Osteocyte (in vitro differentiated cells): ENCODE measurements at places on chromosomes 3 and 15.

DNA sequence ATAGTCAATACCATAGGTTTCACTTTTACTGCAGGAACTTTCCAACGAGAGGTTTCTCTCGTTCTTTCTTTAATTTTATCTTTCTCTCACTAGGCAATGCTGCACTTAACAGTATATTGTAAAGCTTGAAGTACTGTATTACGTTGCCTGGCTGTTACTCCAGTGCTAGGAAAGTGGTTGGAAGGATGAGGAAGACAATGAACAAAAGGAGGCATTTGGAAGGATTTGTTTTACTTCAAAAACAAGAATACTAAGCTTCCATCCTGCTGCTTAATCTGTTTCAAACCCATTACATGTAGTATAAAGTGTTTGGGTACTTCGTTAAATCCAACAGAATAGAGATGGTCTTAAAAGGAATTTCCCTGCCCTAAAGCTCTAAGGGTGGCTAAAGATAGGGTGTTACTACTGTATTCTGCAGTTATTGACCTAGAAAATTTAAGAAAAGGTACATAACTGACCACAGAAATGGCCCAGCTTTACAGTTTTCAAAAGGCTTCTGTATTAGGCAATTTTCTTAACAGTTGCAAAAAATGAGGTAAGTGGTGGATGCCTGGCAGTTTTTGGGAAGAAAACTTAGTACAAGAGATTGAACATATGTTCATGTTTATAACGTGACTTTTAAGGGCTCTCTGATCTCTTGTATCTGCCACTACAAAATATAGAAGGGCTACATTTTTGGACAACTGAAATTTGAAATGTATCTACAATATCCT is 785 bp upstream of the IFT57 start:
- DNase-seq: no peak

DNA sequence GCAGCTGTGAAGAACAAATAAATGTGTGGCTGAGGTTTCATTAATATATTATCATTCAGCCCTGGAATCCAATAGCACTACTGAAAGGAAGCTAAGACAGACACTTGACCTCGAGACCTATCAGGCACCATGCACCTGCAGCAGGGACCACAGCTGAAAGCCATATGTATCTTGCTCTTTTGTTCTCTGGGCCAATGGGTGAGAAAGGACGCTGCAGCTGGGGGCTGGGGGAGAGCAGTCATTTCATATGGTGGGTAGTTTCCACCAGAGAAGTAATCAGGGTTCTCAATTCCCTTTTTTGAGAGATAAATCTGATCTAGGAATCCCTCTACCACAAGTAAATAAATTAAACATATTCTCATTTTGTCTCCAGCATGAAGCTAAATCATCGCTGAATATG is 225.6 kb upstream of the STRIT1 start:
- DNase-seq: no peak

DNA sequence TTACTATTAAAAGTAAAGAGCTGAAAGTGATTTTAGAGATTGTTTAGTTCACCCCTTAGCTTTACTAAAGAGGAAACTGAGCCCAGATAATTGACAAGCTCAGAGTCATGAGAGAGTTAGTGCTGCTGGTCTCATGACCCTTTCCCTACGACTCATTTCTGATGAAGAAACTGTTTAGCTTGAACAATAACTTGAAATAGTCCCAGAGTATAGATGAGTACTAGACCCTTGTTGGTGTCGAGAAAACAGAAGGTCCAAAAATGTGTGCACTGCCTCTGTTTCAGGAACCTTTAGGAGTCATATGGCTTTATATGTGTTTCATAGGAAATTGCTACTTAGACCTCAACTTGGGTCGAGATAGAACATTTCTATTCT is 58.2 kb downstream of the IL16 start:
- no peak for DNase-seq

- DNase-seq: no peak
Observed at GRCh38 chr3:41684797-41685735, 276.8 kb downstream of the ULK4 start.

- no peak for DNase-seq
Observed at GRCh38 chr3:9213019-9213634, 36.3 kb downstream of the SRGAP3 start.

DNA sequence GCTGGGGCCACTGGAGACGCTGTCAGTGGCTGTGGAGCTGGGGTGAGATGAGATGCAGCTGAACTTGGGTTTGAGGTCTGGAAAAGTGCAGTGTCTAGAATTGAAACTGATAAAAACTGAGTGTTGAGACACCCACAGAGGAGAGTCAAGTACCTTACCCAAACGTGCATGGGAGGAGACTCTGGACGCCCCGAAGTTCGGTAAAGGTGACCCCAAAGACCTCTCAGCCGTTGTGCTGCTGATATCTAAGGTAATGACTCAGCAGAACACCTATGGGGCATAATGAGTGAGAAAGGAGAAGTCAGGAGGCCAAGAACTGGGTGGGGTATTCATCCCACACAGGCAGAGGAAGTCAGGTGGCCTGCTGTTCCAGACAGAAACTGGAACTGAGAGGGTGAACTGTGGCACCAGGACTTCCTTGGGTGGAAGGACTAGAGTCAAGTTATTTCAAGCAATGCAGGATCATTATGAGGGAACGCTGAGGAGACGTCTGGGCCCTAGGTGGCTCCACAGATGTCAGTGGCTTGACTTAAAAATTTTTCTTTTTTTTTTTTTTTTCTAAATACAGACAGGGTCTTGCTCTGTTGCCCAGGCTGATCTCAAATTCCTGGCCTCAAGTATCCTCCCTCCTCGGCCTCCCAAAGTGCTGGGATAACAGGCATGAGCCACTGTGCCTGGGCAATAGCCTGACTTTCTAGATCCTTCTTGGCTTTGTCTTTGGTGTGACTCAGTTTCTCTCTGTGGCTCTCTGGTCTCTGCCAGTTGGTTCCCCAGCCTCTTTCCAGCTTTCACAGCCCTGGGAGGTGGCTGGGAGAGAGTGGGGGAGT is 67.6 kb upstream of the GCNT3 start:
- DNase-seq: no peak

GRCh38 chr3:270688-271087 is 74.1 kb downstream of the CHL1 start:
- no peak for DNase-seq

GRCh38 chr15:62119874-62120273 is 45.2 kb downstream of the C2CD4B start:
- DNase-seq: no peak

GRCh38 chr3:150582620-150583019 is 20.5 kb upstream of the SELENOT start:
- DNase-seq: no peak

- DNase-seq: no peak
Observed at GRCh38 chr15:74130155-74130848, at the start of gene ISLR2. ISLR2 (plus strand) TSS chr15:74130586; CDS start chr15:74132755, 2,169 bp downstream.

DNA sequence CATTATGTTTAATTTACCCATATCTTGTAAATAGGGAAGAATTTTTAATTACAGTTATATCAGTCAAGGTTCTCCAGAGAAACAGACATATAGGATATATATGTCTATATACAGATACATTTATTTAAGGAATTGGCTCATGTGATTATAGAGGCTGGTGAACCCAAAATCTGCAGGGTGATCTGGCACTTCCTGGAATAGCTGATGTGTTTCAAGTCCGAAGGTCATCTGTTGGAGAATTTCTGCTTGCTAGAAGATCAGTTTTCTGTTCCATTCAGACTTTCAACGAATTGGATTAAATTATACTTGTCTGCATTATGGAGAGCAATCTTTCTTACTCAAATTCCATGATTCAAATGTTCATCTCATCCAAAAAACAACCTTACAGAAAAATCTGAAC is 694.6 kb upstream of the DPPA4 start:
- DNase-seq: no peak

DNA sequence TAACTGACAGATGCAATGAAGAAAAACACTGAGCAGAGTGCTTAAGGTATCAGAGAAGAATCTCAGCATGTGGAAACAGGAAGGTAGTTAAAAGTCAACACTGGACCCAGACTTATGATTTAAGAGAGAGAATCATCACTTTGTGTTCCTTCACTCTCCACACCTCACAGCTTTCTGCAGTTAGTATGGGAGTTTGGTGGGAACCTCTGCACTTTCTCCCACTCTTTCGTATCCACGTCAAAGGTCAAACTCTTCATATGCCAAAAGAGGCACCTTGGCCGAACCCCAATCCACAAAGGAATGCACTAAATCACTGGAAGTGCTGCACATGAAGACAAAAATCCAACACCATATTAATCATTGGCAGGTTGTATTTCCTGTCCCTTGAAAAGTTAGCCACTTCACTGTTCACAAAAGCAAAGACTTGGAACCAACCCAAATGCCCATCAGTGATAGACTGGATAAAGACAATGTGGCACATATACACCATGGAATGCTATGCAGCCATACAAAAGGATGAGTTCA is 361.2 kb downstream of the MAGI1 start:
- DNase-seq: no peak

DNA sequence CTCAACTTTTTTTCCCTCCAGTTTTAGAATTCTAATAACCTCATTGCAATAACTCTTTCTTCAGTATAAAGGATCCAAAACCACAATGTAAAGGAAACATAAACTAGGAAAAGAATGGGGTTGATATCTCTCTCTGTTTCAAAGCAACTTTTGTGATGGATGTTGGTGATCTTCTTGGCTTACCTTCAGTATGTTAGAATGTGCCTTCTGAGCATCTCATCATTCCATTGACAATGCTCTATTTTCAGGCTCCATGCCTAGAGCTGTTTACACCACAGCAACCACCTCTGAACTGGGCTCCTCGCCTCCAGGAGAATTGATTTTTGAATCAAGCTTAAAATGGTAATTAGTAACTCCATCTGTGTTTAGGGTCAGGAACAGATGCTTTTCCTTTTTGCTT is 6.6 kb downstream of the NLGN1 start:
- DNase-seq: no peak

DNA sequence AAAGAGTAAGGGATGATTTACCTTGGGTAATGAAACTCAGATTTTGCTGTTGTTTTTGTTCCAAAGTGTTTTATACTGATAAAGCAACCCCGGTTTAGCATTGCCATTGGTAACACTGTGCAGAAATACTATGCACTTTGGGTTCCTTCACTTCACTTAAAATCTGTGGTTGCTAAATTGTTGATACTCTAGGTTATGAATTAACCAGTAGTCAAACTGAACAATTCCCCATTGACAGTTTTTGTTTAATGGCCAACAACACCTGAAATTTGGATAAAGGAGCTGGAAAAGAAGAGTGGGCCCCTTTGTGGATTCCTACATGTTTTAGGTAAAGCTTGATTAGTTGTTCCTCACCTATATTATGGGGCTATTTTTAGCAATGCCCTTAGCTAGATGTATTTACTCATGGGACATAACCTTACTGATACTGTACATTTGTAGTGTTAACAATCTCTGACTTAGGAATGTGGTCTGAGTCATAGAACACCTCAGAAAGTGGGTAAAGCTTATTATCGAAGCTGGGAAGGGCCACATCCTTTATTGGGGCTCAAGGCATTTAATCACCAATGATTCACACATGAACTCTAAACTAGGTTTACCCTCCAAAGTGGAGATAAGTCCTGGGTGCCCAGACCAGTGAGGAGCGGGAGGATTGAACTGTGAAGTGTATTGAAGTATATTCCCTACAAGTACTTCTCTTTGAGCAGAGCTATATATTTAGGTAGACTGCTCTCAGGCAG is 29.5 kb upstream of the THRB start:
- no peak for DNase-seq

GRCh38 chr15:46080016-46080415 is 445.2 kb downstream of the SQOR start:
- DNase-seq: no peak

- no peak for DNase-seq
Observed at GRCh38 chr3:196139281-196139680, 57.4 kb upstream of the TFRC start.

DNA sequence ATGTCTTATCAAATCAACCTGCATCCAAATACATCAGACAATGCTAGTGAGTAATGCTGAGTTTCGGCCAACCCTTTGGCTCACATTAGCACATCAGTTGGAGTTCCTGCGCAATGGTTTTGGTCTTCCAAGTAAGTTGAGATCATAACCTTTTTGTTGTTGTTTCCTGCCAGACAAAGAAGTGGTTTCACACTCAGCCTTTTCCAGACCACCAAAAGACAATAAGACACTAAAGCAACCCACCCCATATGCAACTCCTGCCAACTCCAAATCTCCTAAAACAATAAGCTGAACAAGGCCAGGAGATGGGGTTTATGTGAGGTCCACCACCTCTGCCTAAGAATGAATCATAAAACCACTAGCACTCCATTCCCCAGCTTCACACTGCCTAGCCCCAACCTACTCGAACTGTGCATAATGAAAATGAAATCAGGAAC is 177.0 kb downstream of the ERC2 start:
- DNase-seq: no peak

- DNase-seq: no peak
Observed at GRCh38 chr3:37487785-37488184, 313.4 kb upstream of the LRRFIP2 start.
